ENCODE measurements at places on chromosomes 13 and 19.
A peak's percentile ranks its signal among the peaks of the same experiment; 100 is the strongest.

DNA sequence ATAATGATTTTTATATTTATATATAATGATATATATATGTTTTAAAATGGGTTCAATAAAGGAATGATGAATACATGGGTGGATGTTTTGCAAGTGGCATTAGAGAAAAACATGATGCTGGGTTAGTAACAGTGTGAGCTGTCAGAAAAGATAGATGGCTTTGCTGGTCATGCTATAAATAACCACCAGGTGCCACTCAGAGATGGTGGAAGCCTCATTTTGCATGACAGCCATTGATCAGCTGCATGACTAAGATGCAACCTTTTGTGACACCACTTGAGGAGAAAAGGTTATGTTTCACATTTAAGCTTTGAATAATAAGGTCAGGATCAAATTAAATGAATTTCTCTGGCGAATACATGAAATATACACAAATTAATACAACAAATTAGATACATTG lies 737.7 kb downstream of the PCDH9 start:
- DNase-seq: no peak

- DNase-seq: peak; percentile 12
Observed at GRCh38 chr13:25281935-25282332, 5.4 kb downstream of the MTMR6 start.

- DNase-seq: no peak
Observed at GRCh38 chr13:42086582-42086981, 38.1 kb downstream of the DGKH start.

GRCh38 chr19:10985502-10985901 lies 24.7 kb downstream of the SMARCA4 start:
- DNase-seq: no peak

- no peak for DNase-seq
Observed at GRCh38 chr13:33183431-33184111, 102.0 kb downstream of the STARD13 start.

DNA sequence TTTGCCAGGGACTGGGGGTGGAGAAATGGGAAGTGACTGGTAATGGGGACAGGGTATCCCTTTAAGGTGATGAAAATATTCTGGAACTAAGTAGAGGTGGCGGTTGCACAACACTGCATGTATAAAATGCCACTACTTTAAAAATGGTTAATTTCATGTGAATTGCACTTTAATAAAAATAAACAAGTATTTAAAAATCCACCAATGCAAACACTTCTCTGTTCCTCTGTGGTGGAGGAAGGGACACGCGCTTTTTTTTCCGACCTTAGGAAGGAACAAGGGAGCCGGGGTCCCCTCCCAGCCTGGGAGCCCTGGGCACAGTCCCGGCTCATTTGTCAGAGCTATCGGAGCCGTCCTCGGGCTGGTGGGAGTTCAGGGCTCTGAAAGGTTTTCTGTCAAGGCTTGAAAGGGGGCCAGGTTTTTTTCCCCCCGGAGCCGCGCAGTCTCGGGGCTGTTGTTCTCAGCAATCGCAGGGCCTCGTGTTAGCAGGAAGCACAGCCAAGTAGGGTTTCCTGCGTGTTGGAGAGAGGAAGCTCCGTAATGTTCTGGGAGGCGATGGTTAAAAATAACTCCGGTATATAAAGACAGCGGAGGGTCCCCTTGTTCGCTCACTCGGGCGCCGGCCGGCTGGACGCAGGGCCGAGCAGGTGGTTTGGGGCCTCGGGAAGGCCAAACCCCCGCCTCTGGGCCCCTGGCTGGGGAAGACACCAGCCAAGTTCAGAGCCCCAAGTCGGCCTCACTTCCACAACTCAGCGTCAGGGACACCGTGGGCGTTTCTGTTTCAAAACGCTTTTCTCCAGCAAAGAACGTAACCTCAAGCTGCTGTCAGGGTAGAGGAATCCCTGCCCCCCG lies 41.2 kb upstream of the KLF2 start:
- DNase-seq: peak; percentile 78

DNA sequence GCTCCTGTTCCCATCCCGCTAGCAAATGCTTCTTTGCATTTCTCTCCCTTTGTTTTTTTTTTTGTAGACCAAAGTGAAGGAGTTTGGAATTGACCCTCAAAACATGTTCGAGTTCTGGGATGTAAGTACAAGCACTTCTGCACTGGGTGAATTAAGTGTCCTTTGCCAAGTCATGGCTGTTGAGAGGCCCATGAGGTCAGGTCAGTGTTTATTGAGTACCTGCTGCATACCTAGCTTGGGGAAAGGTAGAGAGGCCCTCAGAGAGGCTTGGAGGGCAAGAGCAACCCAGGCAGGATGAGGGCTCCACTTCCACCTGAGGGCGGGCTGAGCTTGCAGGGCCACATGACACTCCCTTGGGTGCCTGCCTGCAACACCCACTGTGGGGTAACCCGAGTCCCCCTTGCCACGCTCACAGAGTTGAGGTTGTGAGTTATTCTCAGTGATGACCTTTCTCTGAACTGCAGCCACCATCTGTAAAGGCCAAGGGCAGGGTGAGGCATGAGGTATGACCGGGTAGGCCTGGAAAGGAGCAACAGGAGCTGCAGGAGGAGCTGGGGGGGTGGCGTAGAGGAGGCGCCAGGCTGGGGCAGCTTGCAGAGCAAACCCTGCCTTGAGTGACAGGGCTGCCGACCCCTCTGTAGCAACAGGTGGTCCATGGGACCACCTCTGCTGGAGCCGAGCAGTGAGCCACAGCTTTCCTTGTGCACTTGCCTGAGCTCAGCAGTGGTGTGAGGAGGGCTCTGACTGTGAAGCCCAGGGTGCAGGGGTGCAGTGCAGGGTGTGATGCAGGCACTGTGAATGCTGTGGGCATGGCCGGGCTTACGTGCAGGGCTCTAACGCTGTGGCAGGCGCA lies 16.6 kb downstream of the GPI start:
- no peak for DNase-seq

GRCh38 chr19:49462492-49462891 lies 9.5 kb downstream of the ALDH16A1 start:
- DNase-seq: no peak

DNA sequence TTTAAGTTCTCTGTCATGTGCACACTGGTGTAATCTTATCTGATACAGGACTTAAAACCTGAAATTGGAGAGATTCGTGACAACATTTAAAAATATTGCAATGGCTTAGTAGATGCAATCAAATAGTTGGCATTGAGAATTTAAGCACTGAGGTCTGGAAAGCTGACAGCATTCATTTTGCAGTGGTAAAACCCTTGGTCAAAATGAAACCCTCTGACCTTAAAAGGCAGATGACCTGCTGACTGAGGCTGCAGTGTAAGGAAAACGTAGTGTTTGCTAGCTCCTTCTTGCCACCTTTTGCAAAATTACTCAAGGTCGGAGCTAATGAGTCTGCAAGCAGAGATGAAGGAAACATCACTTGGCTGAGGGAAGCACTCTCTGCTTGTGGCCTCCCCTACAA lies 150.6 kb downstream of the KCTD12 start:
- no peak for DNase-seq

DNA sequence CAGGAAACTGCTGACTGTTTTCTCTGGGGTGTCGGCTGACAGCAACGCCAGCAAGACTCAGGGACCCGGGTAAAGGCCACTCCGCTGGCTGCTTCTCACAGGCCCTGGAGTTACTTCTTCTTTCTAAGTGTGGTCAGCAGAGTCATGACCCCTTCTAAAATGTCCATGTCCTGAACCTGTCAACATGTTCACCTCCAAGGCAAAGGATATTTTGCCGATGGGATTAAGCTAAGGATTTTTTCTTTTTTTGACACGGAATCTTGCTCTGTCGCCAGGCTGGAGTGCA lies 7.9 kb downstream of the PEX11G start:
- DNase-seq: no peak

GRCh38 chr13:21012211-21012610 lies 49.2 kb downstream of the LATS2 start:
- DNase-seq: no peak

DNA sequence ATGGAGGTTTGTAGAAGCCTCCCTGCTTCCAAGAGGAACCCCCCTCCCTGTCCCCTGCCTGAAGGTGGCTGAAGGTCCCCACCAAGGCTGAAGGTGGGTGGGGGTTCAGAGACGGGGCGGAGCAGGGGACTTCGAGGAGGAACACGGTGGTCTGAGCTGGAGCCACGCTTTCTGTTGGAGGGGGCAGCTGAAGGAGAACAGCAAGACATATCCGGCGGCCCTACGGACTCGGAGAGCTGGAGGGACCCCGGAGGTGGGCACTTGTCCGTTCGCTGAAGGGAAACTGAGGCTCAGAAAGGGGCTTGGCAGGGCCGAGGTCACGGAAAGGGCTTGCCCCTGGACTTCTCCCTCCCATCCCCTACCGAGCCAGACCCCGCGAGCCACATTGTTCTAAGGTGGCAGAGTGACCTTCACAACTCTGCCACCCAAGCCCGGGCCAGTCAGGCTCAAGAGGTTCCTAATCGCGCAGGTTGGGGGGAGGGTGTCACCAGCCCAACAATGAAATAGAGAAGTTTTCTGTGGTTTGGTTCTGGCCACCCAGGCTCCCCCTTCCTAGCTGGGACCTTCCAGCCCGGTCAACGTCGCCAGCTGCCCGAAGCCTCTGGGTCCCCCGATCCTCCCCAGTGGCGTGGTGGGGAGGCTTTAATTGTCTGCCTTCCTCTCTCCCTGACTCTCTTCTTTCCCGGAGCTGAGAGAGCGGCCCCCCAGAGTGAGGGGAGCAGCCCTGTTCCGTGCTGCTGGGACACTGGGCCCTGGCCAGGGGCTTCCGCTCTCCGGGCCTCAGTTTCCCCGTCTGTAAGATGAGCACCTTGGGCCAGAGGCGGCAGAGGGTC lies 15.5 kb upstream of the KCNN1 start:
- DNase-seq: no peak

DNA sequence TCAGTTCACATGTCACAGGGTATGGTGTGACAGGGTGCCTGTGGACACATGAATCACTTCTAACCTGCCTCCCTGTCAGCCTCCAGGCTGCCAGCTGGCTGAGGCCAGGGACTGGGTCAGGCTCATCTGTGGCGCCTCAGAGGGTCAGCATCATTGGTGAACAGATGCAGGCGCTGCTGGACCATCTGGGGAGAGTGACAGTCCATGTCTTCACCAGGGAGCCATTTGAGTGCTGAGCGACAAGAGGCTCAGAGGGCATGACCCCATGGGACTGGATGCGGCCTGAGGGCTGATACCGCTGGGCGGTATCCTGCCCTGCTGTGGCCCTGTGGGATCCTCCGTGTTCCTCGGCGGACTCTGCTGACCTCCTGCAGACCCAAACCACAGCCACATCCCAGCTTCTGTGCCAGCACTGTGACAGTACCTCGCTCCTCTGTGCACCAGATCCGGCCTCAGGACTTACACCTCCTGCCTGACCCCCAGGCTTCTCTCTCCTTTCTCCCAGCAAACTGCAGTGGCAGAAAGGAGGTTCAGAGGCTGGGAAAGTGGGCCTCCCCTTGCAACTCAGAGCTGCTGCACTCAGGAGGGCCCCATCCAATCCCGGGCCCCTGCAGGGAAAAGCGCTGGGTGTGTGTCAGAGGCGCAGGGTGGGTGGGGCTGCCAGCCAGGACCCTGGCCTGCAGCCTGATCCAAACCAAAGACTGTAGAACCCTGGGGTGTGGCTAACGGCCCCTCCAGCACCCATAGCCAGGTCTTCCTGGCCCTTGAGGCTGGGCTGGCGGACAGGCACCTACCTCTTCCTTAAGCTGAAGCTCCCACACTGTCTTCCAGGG lies 10.2 kb downstream of the ACTMAP start:
- DNase-seq: no peak

DNA sequence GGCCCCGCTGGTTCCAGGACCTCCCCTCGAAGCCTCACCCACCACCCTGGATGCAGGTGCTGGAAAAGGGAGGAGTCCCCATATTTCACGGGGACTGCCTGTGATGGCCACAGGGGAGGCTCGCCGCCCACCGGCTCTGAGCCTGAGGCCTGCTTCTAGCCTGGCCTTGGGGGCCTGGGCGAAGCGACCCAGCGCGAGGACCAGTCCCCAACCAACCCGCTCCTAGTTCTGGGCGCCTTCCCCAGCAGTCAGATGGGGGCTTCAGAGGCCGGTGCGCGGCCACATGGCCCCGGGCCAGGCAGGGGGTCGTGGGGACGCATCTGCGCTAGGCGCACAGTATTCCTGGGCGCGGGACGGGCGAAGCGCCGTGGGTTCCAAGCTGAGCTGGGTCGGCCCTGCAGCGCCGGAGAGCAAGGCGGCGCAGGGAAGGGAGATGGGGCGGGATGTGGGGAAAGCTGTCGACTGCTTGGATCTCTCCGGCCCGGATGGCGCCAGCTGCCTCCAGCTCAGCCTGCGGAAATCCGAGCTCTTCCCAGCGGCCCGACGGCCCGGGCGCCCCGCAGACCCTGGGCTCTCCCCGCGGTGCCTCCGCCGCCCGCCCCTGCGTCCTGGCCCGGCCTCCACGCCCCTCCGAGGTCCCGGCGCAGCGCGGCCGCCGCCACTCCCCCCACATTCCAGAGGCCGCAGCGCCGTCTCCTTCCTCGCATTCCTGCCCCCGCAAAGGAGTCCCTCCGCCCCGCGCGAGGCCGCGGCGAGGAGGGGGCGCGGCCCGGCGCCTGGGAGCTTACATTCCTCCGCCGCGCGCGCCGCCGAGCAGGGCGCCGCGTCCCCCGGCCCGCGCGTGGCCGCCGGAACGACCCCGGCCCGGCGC lies at the start of gene WTIP:
Gene WTIP (plus strand): TSS at position 788 of the 871 bp plus-strand sequence. CDS start 217 bp downstream, outside the sequence.
- DNase-seq: no peak

GRCh38 chr13:23292586-23292985 lies 111.8 kb downstream of the SGCG start:
- DNase-seq: no peak

DNA sequence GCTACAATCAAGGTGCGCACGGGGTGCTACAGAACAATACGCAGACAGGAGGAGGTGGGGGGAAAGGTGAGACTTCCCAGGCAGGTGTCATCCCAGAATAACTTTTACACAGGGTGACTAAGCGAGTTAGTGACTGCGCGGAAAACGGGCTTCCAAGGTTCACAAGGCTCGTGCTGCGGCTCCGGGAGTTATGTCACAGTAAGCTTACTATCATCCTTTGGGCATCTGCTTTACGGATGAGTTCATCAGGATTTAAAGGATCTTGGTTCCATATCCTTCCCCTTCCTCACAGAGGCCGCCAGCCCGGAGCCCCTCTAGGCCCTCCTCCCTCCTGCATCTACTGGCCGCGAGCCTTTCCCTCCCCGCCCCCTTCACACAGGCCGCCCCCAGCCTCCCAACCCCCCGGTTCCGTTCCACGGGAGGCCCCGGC lies 474 bp upstream of the IFT88 start:
- no peak for DNase-seq

GRCh38 chr13:47929156-47929555 lies 71.9 kb downstream of the SUCLA2 start:
- DNase-seq: no peak

GRCh38 chr13:30802501-30802900 lies 67.2 kb downstream of the ALOX5AP start:
- DNase-seq: no peak

DNA sequence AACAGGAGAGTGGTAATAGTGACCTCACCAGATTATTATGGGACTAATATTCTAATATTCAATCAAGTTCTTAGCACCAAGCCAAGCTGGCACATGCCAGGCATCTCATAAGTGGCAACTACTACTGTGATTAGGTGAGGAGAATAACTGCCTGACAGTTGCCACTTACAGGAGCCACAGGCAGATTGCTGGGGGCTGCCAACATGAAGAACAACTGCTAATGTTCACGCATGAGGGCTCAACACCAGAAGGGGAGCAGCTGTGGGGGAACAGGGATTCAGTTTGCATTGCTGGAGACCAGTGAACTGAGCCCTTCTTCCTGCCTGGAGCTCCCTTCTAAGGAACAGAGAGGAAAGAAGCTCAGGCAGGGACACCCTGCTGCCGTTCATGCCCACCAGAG lies 504.5 kb downstream of the FOXO1 start:
- no peak for DNase-seq

Measured in activated naive CD4-positive, alpha-beta T cell treated with Interleukin-2 at 50 U/mL for 16 hours (primary cell).